Activated CD4-positive, alpha-beta T cell treated with anti-CD3 and anti-CD28 coated beads for 24 hours (primary cell): ENCODE measurements at places on chromosomes 6 and 20.

- no peak for DNase-seq
Observed at GRCh38 chr6:11275598-11275997, 43.1 kb upstream of the NEDD9 start.

GRCh38 chr20:23234311-23235078 lies 116.1 kb upstream of the NXT1 start:
- DNase-seq: no peak

DNA sequence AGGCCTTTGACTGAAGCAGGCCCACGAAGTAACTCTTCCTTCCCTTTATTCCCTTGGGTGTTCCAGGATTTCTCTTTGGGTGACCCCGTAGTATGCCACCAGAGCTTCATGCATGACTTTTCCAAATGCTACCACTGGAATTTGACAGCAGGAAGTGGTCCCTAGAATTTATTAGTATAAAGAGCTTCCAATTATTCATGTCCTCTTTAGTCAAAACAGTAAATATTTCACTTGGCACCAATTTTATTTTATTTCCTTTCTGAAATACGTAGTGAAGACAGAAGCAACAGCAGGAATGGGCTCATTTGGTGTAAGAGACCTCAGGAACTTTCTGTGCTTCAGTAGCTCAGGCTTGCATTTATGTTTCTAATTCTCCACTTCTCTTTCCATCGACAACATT lies 151.3 kb downstream of the LCA5 start:
- DNase-seq: no peak

GRCh38 chr6:43843097-43843645 lies 73.2 kb downstream of the VEGFA start:
- DNase-seq: no peak

- DNase-seq: peak; percentile 54
Observed at GRCh38 chr6:29632789-29633533, at the start of gene GABBR1. Gene GABBR1 (minus strand): TSS chr6:29633183. CDS start chr6:29632385, 798 bp downstream.

DNA sequence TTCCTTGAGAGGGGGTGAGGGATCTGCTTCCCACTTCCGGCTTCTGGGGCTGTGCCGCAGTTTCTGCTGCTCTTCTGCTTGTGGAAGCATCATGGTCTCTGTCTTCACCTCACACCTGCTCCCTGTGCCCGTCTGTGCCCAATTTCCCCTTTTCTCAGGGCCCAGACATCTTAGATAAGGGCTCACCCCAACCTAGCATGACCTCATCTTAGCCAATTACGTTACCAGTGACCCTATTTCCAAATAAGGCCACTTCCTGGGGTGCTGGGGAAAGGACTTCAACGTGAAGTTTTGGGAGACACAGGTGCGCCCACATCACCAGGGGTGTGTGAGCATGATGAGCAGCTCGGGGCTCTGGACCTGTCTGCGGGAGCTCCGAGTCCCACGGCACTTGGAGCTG lies 20.7 kb upstream of the RBBP8NL start:
- no peak for DNase-seq

DNA sequence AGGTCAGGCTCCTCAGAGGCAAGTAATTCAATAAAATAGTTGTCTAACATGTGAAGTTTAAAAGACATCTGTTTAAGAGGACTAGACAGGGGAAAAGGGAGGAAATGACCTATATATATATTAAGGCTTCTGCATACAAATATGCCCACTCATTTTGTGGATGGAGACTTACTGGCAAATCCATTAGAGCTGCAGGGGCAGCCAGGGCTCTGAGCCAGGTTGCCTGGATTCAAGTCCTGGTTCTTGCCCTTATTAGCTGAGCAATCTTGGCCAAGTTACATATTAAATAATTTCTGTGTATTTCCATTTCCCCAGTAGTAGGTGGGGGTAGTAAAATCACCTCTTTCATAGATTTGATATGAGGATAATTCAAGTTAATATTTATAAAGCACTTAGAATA lies 287.0 kb upstream of the RIMS1 start:
- DNase-seq: no peak

DNA sequence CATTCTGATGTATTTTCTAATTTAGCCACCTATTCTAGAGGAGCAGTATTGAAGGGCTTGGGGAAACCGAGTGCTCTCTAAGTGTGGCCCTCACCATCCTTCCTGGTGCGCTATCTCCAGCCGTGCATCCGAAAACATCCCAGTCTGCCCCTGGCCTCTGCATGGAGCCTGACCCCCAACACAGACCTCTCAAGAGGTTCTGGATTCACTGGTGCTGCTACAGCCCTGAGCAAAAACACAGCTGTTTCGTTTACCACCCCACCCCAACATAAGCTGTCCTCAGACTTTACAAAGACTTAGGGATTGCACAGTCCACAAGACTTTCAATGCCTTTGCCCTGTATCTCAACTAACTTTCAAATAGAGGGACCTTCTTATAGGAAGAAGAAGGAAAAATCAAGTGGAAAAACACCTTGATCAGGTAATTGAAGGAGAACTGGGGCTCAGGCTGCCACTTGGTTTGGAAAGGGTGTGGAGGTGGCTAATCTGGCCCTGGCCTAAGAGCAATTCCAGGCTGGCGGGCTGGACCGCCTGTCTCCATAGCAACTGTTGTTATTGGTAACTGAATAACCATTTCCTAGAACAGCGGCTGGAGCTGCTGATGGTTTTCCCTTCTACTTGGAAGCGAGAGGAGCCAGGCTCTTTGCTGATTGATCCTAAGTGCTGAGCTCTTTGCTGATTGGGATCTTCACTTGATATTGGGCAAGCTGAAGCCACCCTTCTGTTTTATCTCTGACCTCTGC lies 90.2 kb upstream of the TOX2 start:
- no peak for DNase-seq

- DNase-seq: no peak
Observed at GRCh38 chr6:2630359-2630758, 120.4 kb downstream of the MYLK4 start.

GRCh38 chr6:162538643-162539064 lies 188.9 kb downstream of the PRKN start:
- no peak for DNase-seq

DNA sequence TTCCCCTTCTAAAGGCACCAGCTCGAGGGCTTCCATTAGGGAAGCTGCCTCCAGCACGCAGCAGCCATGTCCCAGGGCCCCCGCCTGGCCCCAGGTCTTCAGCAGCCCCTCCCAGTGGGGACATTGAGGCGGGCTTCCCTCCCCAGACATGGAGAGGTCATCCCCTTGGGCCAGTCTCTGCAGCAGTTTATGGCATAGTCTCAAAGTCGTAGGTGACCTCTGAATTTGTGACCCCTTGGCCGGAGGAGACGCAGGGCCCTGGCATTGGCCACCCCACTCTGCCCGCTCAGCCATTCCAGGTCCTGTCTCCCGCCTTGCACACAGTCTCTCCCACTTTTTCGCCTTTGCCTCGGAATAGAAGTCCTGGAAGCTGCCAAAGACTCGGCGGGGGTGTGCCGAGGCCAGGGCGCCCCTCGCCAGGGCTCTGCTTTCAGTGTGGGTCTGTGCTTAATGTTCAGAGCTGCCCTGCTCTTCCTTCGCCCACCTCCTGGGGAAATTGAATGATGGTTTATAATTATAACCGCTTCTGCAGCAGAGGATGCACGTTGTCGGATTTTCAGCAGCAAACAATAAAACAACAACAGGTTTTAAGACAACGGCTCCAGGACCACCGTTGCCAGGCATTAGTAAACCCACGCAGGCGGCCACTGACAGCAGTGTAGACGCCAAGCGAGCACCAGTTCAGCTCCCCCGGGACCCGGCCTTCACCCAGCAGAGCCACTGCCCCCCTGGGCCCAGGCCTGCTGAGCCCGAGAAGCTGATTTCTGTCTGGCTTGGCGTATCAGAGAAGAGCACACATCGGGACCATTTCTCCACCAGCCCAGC lies 187.0 kb downstream of the TAF4 start:
- no peak for DNase-seq

- DNase-seq: no peak
Observed at GRCh38 chr6:163182696-163183095, 231.8 kb upstream of the QKI start.

- no peak for DNase-seq
Observed at GRCh38 chr6:704046-704445, 11.1 kb upstream of the EXOC2 start.

DNA sequence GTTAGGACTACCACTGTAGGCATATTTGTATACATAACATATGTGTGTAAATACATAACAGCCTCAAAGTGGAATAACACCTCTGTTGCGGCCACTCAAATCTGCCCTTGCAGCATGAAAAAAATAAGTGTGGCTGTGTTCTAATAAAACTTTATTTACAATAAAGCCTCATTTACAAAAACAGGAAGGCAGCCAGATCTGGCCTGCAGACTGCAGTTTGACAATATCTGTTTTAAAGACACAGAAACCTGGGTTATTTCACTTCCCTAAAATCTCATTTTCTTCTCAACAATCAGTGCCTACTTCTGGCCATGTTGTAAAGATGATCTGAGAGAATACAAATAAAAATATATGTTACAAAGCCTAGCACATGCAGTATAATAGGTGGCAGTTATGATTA lies 53.9 kb upstream of the SCML4 start:
- no peak for DNase-seq

DNA sequence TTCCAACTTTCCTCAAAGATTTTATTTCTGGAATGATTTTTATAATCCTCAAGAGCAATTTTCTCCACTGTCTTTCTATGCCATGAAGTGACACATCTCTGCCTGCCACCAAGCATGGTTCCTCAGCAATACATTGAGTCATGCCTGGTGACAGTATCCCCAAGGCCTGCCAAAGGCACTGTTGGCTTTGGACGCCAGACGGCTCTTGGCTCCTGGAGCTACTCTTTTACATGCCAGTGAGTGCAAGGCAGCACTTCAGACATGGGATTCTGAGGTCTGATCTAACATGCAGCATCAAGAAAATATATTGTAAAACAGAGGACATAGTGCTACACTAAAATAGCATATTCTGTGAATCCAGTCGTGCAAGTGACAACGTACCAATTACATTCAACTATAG lies 20.1 kb upstream of the PLEKHG1 start:
- no peak for DNase-seq

DNA sequence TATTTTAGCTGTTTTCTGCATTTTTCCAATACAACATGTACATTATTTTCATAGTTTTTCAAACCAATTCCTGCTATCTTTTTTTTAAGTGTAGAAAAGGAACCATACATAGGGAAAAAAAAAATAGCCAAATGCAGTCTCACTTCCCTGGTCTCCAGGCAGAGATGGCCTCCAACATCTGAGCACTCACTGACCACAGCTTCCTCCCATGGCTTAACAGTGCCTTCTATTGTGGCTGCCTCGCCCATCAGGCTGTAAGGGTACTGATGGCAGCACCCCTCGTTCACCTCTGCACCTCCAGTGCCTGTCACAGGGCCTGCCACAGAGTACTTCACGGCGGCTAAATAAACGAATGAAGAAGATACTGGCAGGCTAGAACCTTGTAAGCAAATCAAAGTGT lies 591.1 kb downstream of the PTPRT start:
- no peak for DNase-seq

DNA sequence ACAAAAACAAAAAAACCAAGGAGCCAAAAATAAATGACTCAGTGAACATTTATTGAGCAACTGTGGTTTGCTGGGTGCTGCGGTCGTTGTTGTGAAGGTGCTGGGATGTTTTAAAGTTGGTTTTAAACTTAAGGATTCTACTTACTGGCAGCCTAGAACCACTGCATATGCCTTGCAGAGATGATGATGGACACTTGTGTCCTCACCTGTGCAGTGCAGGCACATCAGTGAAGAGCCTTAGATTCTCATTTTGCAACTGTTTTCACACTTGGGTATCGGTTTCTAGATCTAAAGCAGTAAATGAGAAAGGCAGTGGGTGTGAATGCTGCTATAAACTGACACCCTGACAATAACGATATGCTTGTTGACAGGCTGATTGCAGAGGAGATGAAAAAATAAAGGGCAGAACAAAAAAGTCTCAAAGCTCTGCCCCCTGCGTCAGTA lies 68.8 kb downstream of the UTRN start:
- DNase-seq: no peak

DNA sequence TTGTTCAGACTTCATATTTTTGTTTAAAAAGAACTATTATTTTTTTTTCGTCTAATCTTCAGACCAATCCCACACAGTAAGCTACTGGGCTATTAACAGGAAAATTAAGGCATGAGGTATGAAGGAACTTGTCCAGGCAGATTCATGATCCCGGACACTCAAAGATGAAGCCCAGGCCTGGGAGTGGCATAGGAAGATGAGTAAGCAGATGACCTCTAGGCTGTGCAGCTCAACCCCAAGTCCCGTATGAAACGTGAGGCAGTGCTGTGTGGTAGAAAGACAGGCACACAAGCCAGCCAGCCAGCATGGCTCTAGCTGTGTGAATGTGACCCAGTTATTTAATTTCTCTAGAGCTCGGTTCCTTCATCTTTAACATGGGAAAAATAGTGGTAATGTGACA lies 231.9 kb downstream of the CLIC5 start:
- DNase-seq: no peak

- DNase-seq: no peak
Observed at GRCh38 chr6:166382500-166382932, 224 bp downstream of the MPC1 start.

DNA sequence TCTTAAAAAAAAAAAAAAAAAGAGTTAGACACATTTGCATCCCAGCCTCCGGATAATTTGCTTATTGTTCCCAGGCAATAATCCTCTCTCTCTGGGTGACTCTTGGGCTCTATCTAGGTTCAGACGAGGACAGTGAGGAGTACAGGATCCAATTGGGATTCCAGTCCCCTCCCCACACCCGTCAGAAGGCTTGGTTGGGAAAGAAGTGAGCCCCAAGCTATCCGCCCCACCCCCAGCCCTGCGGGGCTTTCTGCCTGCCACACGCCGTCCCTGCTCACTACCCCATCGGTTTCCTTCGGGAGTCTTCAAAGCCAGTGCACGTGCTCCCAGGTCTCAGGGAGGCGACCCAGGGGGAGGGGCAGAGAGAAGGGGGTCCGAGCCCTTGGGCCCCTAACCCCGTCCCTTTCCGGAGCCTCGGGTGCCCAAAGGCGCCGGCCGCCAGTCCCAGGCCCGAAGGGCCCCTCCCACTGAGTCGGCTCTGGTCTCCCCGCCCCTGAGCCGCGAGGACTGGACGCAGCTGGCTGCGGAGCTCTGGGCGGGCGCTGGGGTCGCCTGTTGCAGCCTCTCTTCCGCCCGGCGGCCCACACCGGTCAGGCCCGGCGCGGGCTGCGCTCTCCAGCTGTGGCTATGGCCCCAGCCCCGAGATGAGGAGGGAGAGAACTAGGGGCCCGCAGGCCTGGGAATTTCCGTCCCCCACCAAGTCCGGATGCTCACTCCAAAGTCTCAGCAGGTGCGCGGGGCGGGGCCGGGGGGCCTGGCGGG lies 2.5 kb downstream of the MYMX start:
- DNase-seq: no peak

DNA sequence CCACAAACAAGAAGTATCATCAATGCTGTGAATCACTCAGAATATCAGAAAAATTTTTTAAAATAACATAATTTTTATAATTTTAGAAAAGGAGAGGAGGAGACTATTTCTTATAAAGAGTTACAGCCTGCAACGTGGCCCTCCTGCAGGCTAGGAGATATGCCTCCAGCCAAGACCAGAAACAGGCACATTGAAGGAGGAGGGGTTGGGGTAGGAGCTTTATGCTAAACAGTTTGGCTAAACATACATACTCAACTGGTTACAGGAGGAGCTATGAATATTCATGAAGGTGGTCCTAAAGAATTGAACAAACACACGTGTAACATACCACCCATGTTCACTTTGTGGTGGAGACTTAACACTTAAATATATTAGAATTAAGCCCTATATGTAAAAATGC lies 14.2 kb upstream of the LCA5 start:
- DNase-seq: no peak
